Calu3 (cell line): ENCODE measurements at places on chromosomes 16 and 17. TPM values are rescaled to one million over a fixed set of nuclear protein-coding genes. Genes with fewer than 3 reads are reported as not detected.
A peak's percentile ranks its signal among the peaks of the same experiment; 100 is the strongest.

GRCh38 chr16:18062713-18063112 lies 273.8 kb downstream of the NPIPA8 start:
- no peak for DNase-seq

DNA sequence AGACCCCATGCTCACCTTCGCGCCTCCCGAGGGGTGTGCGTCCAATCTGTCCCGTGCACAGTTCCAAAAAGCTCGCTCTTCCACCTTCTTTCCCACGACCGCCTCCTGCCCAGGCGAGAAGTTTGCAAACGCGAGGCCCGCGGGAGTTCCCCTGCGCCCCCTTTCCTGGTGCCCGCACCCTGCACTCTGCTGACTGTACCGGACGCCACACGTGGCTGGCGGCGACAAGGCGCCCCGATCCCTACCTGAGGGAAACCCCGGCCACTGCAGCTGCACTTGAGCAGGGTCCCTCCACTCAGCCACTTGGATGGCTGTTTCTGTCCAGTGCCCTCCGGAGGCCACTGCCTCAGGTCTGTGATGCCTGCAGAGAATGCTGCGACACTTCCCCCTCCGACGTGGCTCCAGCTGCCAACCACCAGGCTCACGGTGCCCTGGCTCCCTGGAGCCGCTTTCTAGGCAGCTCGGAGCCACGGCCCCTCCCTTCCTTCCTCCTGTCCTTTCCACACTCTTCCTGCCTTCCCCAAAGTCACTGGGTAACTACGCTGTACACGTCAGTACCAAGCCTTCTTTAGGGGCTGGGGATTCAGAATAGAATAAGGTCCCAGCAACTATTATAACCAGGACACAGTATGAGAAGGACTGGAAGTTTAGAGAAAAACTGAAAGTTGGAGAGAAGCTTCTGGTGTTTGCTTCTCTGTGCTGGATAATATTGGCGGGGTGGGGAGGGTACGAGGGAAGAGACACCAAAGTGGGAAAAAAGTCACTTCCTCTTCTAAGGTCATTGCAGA lies at the start of gene MLKL:
Gene MLKL (minus strand): TSS at position 425 of the 788 bp plus-strand sequence. CDS start 5,105 bp downstream, outside the sequence.
- DNase-seq, result peak; percentile 78

DNA sequence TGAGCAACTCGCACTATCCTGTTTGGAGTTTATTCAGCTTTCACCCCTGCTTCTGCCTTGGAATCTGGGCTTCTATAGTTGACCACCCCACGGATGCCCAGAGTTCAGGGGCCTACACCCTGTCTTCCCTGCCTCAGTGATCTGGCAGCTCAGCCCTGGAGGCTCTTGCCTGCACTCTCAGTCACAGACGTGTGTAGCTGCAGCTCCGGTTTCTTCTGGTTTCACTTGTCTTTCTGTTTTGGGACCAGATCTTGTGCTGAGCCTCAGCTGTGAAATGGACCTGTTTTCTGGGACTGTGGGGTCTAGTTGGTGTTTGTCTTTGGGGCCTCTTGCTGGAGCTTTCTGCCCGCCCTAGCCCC lies 5.8 kb downstream of the GPT2 start:
- DNase-seq, result no peak

DNA sequence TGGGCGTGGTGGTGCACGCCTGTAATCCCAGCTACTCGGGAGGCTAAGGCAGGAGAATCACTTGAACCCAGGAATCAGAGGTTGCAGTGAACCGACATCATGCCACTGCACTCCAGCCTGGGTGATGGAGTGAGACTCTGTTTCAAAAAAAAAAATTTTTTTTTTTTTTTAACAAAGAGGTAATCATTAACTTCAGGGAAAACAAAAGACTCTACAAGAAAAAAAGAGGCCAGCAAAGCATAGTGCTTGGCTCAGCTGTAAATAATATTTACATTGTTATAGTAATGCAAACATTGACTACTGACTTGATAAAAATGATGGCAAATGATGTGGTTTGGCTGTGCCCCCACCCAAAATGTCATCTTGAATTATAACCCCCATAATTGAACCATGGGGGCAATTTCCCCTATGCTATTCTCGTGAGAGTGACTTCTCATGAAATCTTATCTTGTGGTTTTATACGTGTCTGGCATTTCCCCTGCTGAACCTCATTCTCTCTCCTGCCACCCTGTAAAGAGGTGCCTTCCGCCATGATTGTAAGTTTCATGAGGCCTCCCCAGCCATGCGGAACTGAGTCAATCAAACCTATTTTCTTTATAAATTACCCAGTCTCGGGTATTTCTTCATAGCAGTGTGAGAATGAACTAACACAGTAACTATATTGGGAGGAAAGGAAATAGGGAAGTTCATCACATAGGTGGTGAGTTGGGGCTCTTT lies 12.7 kb upstream of the SSTR2 start:
- DNase-seq, result no peak

GRCh38 chr17:48251950-48252349 lies 144.4 kb downstream of the SNX11 start:
- no peak for DNase-seq

GRCh38 chr17:2054512-2055291 lies at the start of gene HIC1:
TSS of gene HIC1 (plus strand) at chr17:2055103. CDS start at chr17:2056691, 1,588 bp downstream.
- peak; percentile 73 for DNase-seq

GRCh38 chr16:87853411-87854052 lies 15.8 kb downstream of the SLC7A5 start:
- peak; percentile 97 for DNase-seq

The SLC16A13 gene
- 10.4 and 11.6 TPM in 2 replicates for total RNA-seq
